ENCODE measurements at places on chromosomes 16 and 17.
A peak's percentile ranks its signal among the peaks of the same experiment; 100 is the strongest.

DNA sequence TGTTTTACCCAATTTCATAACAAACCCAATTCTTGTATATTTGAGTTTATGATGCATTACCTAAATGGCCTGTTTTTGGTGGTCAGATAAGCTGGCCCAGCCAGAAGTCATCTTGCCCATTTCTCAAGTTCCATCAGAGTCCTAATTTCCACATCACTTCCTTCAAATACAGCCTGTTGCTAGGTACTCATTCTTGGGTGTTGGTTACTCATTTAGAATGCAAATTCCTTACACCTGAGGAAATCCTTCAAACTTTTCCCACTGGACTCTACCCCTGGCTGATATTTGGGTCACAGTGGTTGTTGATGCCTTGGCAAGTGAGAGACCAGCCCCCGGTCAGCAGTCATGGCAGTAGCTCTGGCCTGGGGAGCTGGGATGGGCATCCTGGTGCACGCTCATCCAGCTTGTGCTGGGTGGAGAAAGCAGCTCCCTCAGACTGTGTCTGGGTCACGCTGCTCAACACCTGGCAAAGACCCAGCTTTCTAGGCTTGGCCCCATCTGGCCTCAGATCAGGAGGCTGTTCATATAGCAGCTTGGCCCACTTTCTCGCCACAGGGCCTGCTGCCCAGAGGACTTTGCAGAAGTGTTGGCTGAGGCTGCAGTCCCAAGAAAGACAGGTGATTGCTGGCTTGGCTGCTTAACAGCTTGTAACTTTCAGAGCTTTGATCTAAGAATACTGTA is 25.8 kb downstream of the WSB1 start:
- no peak for DNase-seq

- peak; percentile 18 for DNase-seq
Measured at GRCh38 chr17:76909971-76910760, 42.0 kb downstream of the MGAT5B start.

GRCh38 chr17:55448681-55449080 is 27.0 kb upstream of the MMD start:
- DNase-seq = no peak

GRCh38 chr16:14302031-14302398 is 230.9 kb downstream of the MRTFB start:
- no peak for DNase-seq

DNA sequence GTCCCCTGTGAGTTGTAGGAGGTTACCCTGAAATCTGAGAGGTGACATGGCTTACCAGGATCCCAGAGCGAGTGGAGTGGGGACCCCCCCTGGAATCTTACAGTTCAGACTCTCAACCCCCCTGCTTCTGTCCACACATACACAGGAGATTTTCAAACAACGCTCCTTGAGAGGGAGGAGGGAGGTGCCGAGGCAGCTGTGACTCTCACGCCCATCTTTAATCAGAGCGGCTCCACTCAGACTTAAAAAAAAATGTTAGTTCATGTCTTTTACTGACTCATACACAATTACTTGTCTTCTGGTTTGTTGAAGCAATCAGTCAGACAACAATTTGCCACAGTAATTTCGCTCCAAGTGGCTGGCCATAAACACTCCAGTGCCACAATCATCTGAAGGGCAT is 15.4 kb upstream of the TMEM220 start:
- DNase-seq = no peak

GRCh38 chr16:12802661-12803060 is 1.0 kb downstream of the CPPED1 start:
- DNase-seq = no peak

GRCh38 chr17:416293-417206 is 63.9 kb upstream of the RPH3AL start:
- DNase-seq = no peak

DNA sequence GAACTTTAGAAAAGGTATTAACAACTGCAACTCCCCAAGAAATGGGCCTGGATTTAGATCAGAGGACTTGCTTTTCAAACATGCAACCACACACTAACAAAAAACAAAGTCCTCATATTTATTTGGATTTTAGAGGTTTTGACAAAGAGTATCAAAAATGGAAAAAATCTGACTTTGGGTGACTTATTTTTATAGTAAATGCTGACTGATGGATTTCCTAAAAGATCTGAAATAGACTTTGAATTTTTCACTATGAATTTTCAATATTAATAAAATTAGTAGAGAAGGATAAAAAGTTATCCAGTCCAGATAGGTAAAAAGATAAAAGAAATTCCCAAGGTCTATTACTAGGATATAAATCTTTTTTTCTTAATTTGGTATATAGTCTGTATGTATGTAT is 253.5 kb downstream of the KCNJ2 start:
- no peak for DNase-seq

DNA sequence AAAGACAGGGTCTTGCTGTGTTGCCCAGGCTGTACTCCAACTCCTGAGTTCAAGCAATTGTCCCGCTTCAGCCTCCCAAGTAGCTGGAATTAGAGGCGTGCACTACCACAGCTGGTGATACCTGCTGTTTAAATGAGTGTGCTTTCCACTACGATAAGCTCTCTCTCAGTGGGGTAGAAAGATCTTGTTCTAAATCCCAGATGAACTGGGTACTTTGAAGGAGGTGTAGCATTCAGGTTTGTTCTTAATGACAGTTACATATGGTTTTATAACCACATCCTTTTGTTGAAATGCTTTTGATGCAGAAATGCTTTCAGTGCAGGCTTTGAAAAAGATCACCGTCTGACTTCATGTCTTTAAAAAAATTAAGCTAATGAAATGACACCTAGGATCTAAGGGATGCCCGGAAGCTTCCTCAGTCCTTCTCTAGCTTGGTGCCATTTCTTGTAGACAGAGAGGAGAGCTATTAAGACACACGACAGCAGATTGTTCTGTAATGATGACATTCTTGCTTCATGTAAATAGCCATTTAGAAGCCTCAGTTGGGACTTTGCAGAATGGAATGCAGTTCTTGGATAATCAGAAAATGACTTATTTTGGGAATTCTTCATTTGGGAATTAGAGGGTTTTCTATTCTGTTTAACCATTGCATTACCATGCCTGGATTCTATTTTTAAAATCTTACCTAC is 19.5 kb downstream of the PMM2 start:
- DNase-seq = no peak

DNA sequence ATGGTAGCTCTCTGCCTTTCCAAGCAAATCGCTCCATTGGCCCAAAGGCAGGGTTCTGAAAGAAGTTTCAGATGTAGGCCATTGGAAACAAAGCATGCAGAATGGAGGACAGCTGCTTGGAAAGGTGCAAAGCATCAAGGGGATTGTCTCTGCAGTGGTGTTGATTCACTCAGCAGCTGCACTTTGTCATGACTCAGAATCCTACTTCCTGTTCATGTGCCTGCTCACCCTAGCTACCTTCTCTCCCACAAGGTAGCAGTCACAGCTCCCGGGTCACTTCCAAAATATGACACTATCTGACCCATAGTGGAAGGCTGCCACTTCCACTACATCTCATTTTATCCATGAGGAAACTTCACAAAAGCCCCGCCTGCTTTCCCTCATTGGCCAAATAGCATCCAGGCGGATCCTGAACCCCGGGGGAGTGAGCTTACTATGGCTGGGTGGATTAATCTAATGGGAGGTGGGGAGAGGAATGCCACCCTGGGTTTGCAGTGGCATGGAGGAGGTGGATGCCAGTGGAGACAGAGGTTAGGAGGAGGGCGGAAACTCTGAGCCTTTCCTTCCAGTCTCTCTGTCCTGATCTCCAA is 74.7 kb upstream of the NKD1 start:
- peak; percentile 50 for DNase-seq

DNA sequence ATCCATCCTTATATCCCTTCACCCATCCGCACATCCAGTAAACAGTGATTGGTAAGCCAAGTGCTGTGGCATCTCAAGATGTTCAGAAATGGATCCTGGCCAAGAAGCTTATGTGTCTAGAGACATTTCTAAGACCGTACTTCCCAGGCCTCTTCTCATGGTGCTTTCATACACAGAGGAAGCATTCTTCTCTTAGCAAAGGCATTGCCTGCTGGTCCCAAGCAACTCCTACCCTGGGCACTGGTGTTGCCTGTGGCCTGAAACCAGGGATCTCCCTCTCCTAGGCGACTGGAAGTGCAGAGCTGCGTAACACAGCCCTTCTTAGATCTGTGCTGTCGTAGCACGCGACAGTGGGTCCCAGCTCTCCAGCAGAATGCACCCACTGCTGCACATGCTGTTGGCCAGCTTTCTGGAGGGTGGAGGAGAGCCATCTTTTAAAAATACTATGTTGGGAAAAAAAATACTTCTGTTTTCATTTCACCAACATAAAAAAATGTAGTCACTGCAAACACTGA is 182.9 kb downstream of the CCDC182 start:
- DNase-seq = no peak

DNA sequence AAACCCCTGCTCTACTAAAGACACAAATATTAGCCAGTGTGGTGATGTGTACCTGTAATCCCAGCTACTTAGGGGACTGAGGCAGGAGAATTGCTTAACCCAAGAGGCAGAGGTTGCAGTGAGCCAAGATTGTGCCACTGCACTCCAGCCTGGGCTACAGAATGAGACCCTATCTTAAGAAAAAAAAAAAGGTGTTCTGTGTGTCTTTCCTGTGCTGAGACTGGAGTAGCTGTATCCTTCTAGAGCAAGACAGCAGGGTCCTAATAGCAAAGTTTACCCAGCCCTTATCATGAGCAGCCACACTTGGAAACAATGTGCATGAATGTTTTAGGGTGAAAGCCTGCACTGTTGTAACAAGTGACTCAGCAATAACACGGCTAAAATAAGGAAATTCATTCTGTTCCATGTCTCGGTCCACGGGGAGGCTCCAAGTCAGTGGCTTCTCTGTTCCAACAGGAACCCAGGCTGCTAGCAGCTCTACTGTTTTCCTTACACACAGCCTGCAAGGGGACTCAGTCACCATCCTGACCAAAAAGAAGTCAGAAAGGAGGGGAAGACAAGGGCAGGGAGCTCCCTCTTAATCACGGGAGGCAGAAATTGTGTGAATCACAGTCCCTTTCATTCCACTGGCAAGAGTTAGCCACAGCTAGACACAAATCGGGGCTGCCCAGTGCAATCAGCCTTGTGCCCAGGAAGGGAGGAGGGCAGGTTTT is 7.1 kb upstream of the SLC5A11 start:
- peak; percentile 28 for DNase-seq

DNA sequence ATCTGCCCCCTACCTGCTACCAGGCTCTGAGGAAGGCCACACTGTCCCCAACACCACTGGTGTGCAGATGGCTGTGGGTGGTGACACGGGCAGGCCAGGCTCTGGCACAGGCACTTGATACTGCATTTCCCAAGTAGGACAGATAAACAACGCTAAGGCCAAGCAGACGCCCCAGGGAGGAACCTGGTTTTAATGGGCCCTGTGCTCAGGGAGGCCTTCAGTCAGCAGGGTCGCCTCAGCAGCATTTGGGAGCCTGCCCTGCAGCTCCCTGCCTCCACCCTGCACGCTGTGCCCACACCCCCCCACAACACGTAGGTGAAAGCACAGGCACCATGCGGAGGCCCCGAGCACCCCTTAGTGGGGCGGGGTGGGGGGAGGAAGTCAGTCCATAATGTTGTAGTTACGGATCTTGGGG is 3.3 kb upstream of the FASN start:
- no peak for DNase-seq

DNA sequence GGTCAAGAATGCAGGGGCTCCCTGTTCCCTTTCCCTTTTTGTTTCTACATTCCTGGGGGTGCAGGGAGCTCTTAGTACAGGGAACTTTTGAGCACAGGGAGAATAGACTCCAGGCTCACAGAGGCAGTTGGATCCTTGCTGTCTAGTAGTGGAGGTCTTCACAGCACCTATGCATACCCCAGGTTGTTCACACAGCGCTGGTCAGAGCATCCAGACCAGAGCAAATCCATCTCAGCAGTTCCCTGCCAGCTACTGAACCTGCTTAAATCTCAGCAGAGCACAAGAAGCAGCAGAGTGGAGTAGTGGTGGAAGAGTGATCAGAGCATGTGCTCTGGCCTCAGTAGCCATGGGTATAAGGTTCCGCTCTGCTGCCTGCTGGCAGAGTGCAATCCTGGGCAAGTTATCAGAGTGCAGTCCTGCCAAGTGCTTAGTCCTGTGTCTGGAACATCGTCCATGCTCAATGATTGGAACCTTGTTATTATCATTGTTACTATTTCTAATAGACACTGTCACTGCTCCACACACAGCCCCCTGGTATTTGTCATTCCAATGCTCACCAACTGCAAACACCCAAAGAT is 220.4 kb downstream of the CBLN1 start:
- no peak for DNase-seq

- no peak for DNase-seq
Measured at GRCh38 chr16:74307383-74307782, 10.8 kb downstream of the PSMD7 start.

DNA sequence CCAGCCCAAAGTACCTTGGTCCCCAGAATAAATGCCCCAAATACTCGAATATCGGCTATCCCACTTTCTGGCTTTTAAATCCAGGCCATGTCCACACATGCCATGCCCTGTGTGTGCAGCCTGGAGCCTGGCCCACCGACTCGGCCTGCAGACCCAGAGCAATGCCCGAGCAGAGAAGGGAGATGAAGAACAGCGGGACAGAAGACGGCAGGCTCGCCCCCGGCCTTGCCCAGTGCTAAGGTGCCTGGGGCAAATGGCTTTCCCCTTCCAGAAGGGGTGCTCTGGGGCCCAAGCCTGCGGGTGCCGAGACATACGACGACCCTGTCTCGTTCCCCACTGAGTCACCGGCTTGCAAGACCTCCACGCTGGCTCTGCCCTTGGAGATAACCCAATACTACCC is 8.0 kb downstream of the CLUH start:
- no peak for DNase-seq

GRCh38 chr17:44777394-44778348 is 18.9 kb downstream of the ADAM11 start:
- DNase-seq = no peak

GRCh38 chr16:49494891-49495566 is 121.4 kb downstream of the C16orf78 start:
- DNase-seq = no peak

- peak; percentile 67 for DNase-seq
Measured at GRCh38 chr16:68992521-68992920, 112.9 kb upstream of the HAS3 start.

GRCh38 chr17:2068031-2068518 is 13.2 kb downstream of the HIC1 start:
- DNase-seq = no peak

DNA sequence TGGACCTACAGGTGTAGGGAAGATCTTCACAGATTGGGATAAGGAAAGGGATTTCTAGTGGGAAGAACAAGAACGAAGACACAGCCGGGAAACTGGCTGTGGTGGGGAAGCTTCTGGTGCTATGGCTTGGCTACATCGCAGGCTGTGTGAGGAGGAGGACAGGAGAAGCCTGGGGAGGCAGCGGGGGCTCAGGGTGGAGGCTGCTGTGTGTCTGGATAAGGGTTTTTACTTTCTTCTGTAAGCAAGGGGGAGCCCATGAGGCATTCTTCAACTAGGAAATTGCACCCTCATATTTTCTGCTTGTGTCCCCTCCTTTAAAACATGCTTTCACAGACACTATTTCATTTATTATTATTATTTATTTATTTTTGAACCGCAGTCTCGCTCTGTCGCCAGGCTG is 2.9 kb upstream of the RHBDF2 start:
- no peak for DNase-seq

GRCh38 chr16:19689342-19689741 is 28.7 kb downstream of the KNOP1 start:
- no peak for DNase-seq

GRCh38 chr16:19071811-19072777 is 4.7 kb downstream of the COQ7 start:
- no peak for DNase-seq

- DNase-seq = no peak
Measured at GRCh38 chr17:5399767-5400166, 19.7 kb downstream of the NUP88 start.
